ENCODE measurements at places on chromosomes 4 and X.
A peak's percentile ranks its signal among the peaks of the same experiment; 100 is the strongest.

- no peak for DNase-seq
Observed at GRCh38 chrX:9829308-9830267, 43.4 kb downstream of the SHROOM2 start.

GRCh38 chrX:47748576-47748975 is 88.1 kb upstream of the ZNF81 start:
- DNase-seq, result no peak

GRCh38 chr4:107050525-107051135 is 14.5 kb upstream of the DKK2 start:
- DNase-seq, result no peak

GRCh38 chr4:152704788-152705187 is 25.0 kb upstream of the TMEM154 start:
- no peak for DNase-seq

- DNase-seq, result no peak
Observed at GRCh38 chr4:123950530-123950929, 553.9 kb downstream of the SPRY1 start.

GRCh38 chr4:146263793-146264192 is 49.5 kb downstream of the REELD1 start:
- no peak for DNase-seq

GRCh38 chrX:109841257-109841656 is 108.2 kb upstream of the ACSL4 start:
- DNase-seq, result no peak

DNA sequence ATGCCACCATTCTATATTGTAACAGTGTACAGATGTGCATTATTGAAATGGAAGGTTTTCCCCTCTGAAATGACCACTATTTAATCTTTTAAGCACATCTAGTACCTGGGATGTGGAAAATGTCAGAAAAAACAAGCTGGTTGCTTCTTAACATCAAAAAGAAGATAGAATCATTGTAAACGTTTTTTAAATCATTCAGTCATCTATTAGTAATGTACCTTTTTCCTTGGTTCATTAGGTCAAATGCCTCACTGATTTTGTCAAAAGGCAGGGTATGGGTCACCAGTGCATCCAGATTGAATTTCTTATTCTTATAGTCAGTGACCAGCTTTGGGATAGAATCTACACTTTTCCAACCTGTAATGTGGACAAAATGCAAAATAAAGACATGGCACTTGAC is 17.7 kb downstream of the ADH4 start:
- no peak for DNase-seq

DNA sequence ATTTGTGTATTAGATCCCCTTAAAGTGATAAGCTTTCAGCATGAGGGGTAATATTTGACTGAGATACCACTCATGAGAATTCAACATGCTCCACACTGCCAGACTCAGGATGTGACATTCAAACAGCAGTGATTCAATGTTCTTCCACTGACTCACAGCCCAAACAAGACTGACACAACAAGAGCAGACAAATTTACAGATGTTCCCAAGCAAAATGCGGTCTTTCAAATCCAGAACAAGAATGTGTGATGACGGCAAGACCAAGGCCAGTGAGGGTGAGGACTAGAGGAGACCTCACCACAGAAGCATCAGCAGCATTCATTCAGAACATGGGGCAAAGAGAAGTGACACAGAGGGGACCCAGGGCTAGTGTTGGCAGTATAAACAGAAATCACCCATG is 99.3 kb upstream of the GRIA3 start:
- no peak for DNase-seq

DNA sequence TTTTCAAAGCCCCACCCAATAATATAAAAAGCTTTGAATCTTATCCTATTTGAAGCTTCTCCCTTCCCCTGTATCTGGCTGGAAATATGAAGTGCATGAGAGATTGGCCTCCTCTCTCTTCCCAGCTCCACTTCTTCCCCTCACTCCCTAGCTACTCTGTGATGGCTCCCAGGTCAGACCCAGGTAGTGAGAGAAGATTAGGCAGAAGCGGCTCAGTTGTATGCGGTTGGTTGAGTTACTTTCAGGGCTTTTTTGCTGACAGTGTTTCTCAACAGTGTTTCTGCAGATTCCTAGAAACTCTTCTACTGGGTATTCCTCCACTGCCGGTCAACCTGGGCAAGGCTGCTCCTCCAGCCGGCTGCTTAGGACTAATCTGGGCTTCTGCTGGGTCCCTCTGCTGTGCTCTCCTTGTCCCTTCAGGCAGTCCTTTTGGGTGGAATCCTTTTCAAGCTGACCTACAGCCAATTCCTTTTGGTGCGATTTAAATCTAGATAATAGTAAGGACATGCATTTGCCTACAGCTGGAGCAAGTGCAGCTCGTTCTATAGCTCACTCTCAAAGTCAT is 87.4 kb upstream of the SLC7A11 start:
- DNase-seq, result no peak

GRCh38 chr4:106021737-106022410 is 126.6 kb downstream of the NPNT start:
- no peak for DNase-seq

- DNase-seq, result no peak
Observed at GRCh38 chr4:172813359-172813923, 355.2 kb upstream of the GALNT7 start.

DNA sequence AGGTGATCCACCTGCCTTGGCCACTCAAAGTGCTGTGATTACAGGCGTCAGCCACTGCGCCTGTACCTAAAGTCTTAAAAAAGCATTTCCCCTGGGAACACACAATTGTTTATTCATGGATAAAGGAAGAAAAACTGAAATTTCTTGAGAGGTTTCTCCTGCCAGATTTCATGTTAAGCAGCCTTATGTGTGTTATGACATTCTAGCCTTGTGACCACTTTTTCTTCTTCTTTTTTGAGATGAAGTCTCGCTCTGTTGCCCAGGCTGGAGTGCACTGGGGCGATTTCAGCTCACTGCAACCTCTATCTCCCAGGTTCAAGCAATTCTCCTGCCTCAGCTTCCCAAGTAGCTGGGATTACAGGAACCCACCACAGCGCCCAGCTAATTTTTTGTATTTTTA is 57.8 kb upstream of the PLAC8 start:
- DNase-seq, result peak; percentile 70

DNA sequence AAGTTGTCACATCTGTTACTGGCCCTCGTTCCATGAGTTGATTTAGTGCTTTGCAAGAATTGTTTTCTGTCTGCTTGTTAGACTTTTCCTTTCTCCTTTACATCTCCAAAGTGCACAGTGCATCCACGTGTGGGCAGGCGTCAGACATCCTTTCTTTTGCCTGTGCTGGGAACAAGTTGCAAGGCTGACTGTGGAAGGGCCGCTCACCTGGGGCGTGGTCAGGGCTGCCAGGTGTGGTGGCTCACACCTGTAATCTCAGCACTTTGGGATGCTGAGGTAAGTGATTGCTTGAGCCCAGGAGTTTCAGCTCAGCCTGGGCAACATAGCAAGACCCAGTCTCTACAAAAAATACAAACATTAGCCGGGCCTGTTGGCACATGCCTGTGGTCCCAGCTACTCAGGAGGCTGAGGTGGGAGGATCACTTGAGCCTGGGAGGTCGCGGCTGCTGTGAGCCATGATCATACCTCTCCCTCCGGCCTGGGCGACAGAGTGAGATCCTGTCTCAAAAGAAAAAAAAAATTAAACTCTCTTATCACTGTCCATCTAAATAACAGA is 46.2 kb downstream of the RGS12 start:
- DNase-seq, result no peak

DNA sequence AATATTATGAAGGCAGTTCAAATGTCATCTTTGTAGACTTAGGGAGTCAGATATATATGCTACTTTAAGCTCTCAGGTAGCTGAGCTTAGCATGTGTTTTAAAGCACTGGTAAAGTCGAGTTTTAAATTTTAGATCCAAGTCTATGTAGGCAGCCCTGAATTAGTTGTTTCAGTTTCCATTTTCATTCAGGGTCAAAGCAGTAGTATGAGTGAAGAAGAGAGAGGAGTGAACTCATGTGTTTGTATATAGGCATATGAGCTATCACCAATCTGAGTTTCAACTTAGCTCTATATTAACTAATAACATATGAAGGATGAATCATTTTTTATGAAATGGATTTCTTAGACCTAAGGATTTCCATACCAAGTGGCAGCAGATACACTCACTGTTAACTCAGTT is 1353.4 kb downstream of the FSTL5 start:
- no peak for DNase-seq

- DNase-seq, result no peak
Observed at GRCh38 chr4:132557660-132558059, 591.4 kb upstream of the PCDH10 start.

DNA sequence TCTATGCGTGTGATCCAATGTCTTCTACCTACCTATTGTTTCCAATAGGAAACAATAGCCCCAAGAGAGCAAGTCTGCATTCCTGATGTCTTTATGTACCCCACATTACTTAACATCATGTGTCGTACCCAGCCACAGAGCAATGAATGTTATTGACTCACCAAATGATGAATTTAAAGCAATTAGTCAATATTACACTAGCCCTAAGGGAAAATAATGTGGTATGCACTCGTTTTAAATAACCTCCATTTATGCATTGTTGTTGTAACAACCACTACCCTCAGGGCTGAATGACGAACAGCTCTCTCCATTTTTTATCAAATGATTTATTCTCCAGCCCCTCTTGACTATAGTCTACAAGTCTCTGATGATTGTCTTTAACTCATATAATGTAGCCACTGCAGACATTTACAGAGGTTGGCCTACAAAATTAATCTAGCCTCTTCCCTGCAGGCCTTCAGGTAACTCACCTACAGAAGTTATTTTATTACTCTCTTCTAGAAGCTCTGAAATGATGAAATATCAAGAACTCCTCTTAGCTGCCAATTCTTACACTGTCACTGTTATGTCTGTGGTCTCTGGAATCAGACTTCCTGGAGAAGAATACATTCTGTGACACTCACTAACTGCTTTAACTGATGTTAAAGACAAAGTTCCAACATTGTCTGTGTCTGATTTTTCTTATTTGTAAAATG is 601.7 kb upstream of the GRIA3 start:
- no peak for DNase-seq

Measured in B cell (primary cell).